Activated CD4-positive, alpha-beta T cell treated with anti-CD3 and anti-CD28 coated beads, Interleukin-2, amount 10 ng/mL, durations not matched to agents 7 days and 5 days (primary cell): ENCODE measurements at places on chromosomes 6 and 20.

DNA sequence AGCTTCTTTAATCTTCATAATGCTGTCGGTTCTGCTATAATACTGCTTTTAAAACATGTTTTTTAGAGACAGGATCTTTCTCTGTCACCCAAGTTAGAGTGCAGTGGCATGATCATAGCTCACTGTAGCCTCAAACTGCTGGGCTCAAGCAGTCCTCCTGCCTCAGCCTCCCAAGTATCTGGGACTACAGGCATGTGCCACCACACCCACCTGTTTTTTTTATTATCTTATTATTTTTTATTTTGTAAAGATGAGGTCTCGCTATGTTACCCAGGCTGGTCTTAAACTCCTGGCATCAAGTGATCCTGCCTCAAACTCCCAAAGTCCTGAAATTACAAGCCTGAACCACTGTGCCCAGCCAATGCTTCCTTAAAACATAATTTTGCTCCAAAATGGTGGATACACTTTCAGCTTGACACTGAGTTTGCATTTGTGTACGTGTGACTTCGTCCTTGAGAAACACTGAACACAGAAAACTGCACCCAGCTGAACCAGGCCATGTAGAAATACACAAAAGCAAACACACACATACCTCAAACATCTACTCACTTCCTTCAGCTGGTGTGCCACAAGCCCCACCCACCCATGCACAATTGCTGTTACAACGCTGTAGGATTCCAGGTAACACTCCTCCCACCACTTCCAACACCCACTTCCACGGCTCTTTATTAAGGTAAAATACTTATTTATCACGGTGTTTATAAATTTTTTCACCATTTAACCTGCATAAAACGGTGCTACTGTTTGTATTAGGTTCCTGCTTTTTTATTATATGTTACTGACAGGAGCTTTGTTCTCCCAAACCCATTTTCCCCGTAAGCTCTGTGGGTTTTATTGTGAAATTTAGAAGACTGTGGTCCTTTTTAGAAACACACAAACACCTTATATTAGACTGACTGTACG lies 109.1 kb downstream of the TSHZ2 start:
- no peak for DNase-seq

- DNase-seq = no peak
Measured at GRCh38 chr6:71887744-71888230, 1.4 kb downstream of the RIMS1 start.

DNA sequence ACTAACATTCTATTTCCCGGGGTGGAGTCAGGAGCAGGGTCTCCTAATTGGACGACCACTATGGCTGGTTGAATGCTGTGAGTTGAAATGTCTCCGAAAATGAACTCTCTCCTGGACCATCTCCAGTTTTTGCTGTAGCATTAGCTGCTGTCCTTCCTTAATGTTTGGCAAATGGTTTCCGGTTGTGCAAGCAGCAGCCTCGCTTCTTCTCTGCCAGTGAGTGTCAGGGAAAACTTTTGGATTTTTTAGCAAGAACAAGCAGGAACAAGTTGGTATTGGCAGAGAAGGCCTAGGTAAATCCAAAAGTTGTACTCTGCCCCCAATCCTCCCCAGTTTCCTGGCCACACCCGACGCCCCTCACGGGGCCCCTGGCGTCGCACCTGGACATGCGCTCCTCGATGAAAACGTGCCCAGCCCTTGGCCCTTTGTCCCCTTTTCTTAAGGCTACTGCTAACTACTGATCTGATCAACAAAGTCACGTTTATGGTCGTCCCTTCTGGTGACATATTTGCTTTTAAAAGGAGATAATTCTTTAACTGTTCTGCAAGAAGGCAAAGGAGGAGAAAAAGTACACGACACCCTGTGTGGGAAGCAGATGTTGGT lies 103.2 kb downstream of the ARMC2 start:
- no peak for DNase-seq

DNA sequence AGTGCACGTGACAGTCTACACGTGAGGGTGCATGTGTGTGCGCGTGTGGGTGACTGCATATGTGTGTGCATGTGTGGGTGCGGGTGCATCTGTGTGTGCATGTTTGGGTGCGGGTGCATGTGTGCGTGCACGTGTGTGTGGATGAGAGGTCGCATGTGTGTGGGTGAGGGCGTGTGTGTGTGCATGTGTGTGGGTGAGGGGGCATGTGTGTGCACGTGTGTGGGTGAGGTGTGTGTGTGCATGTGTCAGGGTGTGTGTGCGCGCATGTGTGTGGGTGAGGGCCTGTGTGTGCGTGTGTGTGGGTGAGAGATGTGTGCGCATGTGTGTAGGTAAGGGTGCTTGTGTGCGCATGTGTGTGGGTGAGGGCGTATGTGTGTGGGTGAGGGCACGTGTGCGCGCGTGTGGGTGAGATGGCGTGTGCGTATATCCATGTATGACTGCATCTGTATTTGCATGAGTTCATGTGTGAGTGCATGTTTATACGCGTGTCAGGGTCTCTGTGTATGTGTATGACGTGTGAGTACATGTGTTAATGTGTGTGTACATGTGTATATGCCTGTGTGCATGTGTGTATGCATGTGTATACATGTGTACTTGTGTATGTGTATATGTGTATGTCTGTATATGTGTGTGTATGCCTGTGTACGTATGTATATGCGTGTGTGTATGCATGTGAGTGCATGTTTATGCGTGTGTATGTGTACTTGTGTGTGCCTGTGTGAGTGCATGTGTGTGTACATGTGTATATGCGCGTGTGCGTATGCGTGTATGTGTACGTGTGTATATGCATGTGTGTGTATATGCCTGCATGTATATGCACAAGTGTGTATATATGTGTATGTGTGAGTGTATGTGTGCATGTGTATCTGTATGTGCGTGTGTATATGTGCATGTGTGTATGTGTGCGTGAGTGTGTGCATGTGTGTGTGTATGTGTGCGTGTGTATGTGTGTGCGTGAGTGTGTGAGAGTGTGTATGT lies 4.1 kb upstream of the LIME1 start:
- DNase-seq = no peak

DNA sequence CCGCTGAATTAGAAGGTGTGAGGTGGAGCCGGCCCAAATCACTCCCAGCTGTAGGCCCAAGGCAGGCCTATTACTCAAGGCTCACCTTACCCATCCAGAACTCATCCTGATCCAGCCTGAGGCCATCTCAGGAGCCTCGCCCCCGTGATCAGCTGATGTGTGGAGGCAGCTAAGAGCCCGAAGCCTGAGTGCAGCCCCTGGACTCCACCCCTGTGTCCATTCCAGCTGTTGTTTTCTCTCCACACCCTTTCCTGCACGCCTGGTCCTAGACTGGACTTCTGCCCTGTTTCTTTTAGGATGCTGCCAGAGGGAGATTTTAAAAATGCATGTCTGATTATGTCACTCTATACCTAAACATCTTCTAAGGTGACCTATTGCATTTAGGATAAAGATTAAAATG lies 124.7 kb upstream of the SUPT3H start:
- DNase-seq = no peak

DNA sequence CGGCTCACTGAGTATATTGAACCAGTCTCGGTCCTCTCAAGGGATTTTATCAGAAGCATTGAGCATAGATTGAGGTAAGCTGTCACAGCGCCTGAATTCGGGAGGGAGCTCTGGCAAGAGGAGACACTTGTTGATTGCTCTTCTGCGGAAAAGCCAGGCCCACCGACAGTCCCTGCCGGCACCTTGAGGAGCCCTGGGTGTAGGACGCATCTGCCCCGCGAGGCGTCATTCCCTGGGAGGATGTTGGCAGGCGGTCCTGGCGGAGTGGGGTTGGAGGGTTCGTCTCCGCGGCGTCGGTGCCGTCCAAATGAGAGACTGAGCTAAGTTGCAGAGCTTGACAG lies 843 bp downstream of the FBXO9 start:
- peak; percentile 29 for DNase-seq
